ENCODE measurements at places on chromosomes 4 and X.

GRCh38 chr4:111434586-111434985, 710.7 kb upstream of the FAM241A start:
- no peak for DNase-seq

DNA sequence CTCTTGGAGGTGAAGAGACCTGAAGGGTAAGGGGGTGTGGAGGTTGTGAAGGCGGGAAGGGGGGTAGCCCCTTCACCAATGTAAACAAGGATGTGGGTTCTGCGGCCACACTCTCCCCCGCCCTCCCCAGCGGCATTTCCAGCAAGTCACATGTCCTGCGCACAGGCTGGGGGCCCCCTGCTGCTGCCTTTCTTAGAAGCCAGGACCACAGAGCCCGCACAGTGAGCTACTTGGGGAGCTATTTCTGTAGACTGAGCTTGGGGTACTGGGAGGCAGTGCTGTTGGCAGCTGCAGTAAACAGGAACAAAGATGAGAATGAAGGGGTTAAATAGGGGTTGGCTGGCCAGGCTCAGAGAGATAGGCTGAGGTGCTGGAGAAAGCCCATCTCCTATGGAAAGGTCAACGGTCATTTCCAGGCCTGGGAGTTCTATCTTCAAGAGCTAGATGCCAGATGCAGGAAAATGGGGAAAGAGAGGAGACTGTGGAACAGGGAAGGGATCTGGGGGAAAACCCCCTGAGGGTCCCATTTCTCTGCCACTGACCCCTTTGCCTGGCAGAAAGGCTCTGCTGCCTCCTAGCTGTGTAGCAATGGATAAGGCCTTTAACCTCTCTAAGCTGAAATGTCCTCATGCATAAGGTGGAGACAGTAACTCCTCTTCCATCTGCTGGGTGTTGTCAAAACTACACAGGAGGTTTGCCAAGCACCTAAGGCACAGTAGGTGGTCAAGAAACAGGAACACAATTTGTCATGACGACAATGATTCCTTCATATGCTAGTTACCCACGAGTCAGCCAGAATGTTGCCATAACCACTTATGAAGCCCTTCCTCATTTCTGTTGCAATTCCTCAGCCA, 18.5 kb upstream of the PIM2 start:
- DNase-seq, result no peak

DNA sequence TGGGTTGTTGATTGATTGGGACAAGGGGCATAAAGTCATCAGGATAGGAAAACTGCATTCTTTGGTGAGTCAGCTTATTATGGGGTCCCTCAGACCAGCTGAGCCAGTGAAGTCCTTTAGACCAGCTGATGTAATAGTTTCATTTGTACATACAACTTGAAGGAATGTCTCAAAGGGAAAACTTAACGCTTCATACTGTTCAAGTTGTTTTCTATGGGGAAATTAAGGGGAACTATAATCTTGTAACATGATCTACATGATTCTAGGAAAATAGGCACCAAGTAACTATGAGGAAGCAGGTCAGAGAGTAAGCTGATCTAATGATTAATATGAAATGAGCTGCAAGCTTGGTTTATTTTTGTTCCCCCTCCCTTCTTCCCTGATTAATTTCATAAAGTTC, 175.1 kb upstream of the GRID2 start:
- no peak for DNase-seq

DNA sequence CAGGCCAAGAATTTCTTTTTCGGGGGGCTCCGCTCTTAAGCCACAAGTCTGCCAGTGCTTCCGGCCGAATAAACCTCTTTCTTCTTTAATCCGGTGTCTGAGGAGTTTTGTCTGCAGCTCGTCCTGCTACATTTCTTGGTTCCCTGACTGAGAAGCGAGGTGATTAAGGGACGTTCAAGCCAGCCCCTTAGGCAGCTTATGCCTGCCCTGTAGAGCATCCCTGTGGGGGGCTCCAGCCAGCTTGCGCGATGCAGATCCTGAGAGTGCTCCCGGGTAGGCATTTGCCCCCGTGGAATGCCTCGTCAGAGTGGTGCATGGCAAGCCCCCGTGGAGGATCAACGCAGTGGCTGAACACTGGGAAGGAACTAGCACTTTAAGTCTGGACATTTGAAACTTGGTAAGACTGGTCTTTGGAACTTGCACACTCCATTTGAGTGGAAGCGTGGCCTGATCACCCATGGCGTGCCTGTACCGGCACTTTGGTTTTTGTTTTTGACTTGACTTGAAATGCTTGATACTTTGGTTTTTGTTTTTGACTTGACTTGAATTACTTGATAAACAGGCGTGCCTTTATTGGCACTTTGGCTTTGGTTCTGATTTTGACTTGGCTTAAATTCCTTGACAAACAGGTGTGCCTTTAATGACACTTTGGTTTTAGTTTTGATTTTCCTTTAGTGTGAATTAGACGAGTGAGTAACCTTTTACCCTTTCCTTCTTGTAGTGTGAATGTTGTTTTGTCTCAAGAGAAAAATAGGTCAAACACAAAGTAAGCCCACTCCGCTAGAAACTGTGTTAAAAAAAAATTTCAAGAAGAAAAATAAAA, 6.1 kb downstream of the ACOX3 start:
- DNase-seq, result no peak

DNA sequence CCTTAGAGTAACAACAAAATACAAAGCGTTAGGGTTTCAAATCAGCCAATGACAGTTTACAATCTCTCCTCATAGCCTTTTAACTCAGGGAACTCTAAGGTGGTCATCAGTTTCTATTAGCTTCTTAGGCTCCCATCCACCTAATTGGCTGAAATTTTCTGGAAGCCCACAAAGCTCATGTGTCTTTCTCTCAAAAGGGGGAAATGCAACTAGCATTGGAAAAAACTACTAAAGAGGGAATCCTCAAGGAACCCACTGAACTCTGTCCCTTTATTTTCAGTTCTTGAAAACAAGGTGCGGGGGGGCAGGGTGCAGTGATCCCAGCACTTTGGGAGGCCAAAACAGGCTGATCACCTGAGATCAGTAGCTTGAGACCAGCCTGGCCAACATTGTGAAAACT, 56.4 kb downstream of the PDGFC start:
- no peak for DNase-seq

DNA sequence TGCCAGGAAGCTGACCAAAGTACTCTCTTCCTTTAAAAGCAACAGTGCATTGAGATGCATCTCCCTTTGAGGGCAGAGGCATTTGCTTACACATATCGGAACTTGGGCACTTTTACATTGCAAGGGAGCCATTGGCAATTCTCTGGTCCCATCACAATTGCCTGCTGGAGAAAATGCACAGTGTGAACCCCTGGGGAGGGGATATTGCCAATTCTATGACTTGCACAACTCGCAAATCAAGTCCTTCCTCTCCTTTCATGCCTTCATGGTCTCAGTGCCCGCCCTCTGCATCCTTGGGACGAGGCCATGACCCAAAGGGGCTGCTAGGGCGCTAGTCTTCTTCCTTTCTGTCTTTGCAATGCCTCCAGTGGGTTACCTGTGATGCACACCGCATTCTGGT, 14.9 kb upstream of the PDZD4 start:
- DNase-seq, result no peak

- DNase-seq, result no peak
Measured at GRCh38 chrX:32118832-32119231, 1047.0 kb upstream of the FTHL17 start.

GRCh38 chrX:57379296-57379695, 92.8 kb downstream of the FAAH2 start:
- no peak for DNase-seq

GRCh38 chrX:110042496-110042895, 39.6 kb downstream of the TMEM164 start:
- DNase-seq, result no peak

All from HS-27A (cell line).